Globus pallidus (tissue), 1 donor: ENCODE measurements at places on chromosomes 16 and 17.
A peak's percentile ranks its signal among the peaks of the same experiment; 100 is the strongest.

GRCh38 chr16:19114359-19115147 lies 789 bp downstream of the ITPRIPL2 start:
- no peak for DNase-seq

DNA sequence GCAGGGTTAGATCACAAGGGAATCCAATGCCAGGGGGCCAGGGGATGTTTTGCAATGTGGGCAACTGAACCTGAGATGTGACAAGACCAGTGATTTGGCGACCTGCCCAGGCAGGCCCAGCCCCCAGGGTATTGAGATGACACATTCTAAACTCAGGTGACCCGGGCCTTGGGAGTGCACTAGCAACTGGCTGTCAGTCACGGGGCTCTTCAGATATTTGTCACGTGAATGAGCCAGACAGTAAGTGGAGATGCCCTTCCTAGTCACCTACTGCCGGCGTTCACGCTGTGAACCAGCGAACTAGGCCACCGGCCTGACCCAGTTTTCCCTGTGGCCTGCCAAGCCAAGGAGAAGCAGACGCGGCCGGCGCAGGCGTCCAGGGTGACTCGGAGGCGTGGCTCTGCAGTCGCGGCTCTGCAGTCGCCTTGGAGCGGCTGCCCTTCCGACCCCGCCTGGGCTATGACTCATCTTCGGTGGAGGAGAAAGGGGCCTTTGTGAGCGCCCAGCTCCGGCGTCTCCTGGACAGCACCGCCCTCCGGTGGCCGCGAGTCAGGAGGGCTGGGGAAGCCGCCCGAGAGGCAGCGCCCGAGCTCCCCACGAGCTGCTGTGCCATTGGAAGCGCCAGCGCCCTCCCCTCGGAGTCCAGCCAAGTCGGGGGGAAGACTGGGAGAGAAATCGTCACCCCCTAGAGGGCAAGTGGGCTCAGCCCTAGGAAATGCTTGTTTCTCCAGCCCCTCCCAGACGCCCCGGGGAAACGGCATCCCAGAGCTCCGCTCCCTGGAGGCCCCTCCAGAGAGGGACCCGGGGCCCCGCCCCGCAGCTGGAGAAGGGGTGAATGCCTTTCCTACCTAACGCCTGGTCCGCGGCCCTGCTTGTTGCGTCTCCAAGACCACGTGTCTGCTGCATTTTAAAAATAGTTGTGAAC lies 38.8 kb downstream of the WSB1 start:
- DNase-seq = peak; percentile 98

DNA sequence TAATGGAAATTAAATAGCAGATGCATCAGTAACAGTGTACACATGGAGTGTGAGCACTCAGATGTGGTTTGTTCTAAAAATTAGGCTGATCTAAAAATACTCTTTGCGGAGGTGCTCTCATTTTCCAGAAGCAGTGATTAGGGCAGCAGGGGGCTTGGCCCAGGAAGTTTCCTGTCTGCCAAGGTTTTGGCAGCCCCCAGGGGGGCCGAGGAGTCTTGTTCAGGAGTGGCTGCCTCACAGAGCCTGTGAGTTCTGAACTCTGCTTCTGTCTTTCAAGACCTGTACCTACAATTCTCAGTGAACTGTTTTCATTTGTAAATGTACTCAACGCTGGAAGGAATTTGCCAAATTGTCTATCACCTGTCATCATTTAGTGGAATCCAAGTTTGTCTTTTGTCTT lies 388.4 kb upstream of the CDH11 start:
- DNase-seq = no peak

- peak; percentile 71 for DNase-seq
Measured at GRCh38 chr16:28277537-28278388, 14.6 kb upstream of the SBK1 start.

- no peak for DNase-seq
Measured at GRCh38 chr17:76461765-76462555, 5.4 kb upstream of the AANAT start.

GRCh38 chr16:66522816-66523590 lies 26.9 kb downstream of the TK2 start:
- no peak for DNase-seq

- peak; percentile 64 for DNase-seq
Measured at GRCh38 chr16:67514382-67514828, 14.2 kb upstream of the RIPOR1 start.

GRCh38 chr17:79668344-79669250 lies 57.7 kb upstream of the RBFOX3 start:
- no peak for DNase-seq

GRCh38 chr17:61064087-61064951 lies 335.3 kb upstream of the TBX2 start:
- no peak for DNase-seq

GRCh38 chr16:10128397-10129258 lies 53.6 kb downstream of the GRIN2A start:
- no peak for DNase-seq

DNA sequence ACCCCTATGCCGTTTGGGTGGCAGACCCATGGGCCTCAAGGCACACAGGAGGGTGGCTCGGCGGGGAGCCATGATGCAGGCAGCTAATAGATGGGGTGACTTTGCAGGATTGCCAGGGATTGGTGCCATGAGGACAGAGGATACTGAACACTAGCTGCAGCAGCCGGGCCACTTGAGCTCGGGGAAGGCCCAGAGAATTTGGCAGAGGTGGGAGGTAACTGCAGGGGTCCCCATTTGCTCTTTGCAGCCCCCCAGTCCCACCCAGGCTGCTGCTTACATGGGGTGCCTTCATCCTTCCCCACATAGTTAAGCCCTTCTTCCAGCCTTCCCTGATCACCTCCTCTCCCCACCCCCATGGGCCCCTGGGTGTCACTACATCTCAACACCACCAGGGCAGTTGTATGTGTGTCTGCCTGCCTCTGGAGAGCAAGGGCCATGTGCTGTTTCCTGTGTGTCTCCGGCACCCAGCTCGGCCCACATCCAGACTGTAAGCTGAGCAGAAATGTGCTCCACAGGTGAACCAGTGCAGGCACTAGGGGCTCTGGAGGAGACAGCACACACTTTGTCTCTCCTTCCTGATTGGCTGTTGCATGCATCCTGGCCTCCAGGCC lies 52.0 kb downstream of the SREBF1 start:
- DNase-seq = peak; percentile 64

DNA sequence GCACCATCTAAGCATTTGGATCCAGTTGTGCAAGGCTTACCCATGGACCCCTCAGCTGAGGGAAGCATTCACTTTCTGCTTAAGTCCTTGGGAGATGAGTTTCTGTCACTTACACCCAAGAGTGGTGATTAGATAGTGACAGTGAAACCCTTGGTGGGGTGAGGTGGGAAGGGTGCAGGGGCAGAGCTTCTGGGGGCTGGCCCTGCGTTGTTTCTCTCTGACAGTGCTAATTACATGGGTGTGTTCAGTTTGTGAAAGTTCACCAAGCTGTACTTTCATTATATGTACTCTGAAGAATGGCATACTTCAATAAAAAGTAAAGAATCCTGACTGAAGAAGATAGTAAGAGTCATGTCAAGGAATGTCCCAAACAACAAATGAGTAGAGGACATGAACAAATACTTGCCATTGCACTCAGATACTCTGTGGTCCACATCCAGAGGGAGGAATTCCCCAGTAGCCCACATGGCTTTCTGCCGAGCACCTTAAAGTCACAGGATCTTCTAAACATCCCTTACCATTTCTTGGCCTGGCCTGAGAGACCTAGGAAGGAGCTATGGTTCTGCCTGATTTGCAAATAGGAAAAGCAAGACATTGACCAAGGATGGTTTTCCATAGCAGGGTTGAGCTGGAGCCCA lies 8.4 kb downstream of the CHST6 start:
- no peak for DNase-seq

- DNase-seq = no peak
Measured at GRCh38 chr17:2174468-2175293, 119.8 kb downstream of the HIC1 start.

- no peak for DNase-seq
Measured at GRCh38 chr16:82639666-82640336, 13.0 kb downstream of the CDH13 start.

DNA sequence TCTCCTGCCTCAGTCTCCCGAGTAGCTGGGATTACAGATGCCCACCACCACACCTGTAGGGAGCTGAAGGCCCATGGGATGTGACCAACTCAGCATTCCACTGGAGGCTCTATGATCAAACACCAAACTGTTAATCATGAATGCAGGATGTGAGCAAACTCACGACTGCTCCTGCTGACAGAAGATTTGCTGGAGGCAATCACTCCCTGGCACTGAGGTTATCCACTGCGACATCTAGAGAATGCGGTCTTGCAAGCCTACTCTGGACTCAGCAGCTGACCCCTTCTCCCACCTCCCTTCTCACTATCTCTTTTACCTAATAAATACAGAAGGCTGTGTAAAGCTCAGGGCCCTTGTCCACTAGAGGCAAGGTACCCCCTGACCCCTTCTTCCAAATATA lies 4.9 kb downstream of the TEX14 start:
- no peak for DNase-seq

DNA sequence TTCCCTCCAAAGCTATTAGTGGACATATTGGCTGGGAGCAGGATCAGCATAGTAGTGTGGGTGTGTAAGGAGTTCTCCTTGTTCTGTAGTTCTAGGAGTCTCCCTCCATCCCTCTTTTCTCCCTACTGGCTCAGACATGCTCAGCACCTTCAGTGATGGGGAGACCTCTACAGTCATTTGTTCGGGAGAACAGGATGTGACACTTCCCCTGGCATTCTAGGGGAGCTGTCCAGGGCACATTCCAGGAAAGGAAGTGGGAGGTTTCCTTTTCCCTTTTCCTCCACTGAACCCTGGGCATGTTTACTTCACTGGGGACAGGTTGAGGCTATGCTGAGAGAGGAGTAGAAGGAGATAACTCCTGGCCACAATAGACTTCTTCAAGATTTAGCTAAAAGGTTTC lies 86.5 kb downstream of the MYH13 start:
- no peak for DNase-seq

GRCh38 chr17:80513892-80514291 lies 30.7 kb upstream of the RPTOR start:
- DNase-seq = no peak

GRCh38 chr16:2771496-2772402 lies 5.3 kb downstream of the ELOB start:
- no peak for DNase-seq

- no peak for DNase-seq
Measured at GRCh38 chr17:67328026-67328425, 38.4 kb downstream of the PSMD12 start.

DNA sequence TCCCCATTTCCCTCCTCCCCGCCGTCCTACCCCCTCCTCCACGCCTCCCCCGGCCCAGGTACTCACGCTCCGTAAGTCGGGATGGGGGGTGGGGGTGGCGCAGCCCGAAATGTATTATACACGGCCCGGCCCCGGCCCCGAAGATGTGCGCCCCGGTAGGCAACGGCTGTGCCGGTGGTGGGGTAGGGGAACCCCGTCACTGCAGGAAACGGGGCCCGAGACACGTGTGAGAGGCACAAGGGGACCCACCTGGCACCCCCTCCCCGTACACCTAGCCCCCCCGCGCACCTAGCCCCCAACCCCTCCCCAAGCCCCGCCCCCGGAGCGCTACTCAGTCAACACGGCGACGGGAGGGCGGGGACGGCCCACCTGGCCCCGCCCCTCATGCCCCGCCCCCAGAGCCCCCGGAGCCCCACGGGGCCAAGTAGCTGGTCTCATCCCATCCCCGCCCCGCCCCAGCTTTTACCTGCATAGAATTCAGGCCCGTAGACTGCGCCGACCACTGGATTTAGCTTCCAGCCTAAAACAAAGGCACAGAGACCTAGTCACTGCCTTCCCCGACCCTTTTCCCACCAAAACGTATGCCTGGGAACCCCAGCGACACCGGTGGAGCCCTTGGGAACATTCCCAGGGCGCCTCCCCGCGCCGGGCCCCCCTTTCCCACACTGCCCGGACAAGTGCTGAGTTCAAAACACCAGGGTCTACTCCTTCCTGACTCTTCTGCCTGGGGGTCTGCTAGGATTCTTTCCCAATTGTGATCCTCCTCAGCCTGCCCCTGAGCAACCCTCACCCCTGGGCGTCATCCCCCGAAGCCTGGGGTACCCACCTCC lies 22.8 kb downstream of the ENGASE start:
- no peak for DNase-seq

DNA sequence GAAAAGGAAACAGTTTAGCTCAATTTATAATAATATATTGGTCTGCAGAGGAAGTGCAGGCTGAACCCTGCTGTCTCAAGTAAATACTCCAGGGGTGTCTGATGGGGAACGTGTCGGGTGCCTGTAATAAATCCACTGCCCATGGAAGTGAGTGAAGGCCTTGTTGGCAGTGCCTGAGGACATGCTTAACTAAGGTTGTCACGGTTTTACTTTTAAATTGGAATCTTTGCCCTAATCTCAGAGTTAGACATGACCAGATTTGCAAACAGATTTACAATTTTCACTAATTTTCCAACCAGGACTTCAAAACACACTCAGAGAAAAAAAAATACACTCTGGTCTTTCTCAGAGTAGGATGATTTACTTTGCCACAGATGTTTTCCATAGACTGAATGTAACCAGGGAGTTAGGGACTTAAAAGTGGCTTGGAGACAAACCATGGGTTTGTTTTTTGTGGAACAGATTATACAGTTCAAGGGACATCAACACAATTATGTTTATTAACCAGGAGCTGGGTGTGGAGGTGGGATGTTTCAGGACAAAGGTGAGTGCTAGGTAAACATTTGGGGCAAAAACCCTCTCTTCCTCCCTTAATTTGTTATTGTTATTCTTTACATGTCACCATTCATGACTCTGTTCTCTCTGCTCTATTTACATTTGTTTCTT lies 144.5 kb downstream of the FTO start:
- DNase-seq = no peak
